HT1080 (cell line): ENCODE measurements at places on chromosomes 2 and 18. TPM values are rescaled to one million over a fixed set of nuclear protein-coding genes. Genes with fewer than 3 reads are reported as not detected.

- DNase-seq: no peak
Observed at GRCh38 chr2:96116879-96117533, 635 bp upstream of the ADRA2B start.

Gene ARID5A
- total RNA-seq: 2.1 and 4.1 TPM in 2 replicates

GRCh38 chr2:232214053-232214452 is 164.5 kb upstream of the ALPP start:
- DNase-seq: no peak

DNA sequence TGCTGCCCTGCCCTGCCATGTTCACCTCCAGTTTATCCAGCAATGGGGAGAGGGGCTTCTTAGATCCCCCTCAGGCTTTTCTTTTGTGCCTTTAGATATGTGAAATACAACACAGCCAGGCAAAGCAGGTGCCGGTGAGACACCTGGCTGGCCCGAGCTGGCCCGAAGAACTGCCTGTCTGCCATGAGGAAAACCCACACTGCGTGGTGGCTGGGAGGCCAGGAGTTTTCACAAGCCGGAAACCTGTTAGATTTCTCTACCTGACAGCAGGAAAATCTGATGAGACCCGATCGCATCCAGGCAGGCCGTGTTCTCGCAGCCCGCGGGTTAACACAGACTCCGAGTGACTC is 5.7 kb upstream of the GAL3ST2 start:
- no peak for DNase-seq
